ENCODE measurements at places on chromosomes 7 and 10.

GRCh38 chr10:86356296-86356695 is 10.3 kb downstream of the GRID1 start:
- no peak for DNase-seq

DNA sequence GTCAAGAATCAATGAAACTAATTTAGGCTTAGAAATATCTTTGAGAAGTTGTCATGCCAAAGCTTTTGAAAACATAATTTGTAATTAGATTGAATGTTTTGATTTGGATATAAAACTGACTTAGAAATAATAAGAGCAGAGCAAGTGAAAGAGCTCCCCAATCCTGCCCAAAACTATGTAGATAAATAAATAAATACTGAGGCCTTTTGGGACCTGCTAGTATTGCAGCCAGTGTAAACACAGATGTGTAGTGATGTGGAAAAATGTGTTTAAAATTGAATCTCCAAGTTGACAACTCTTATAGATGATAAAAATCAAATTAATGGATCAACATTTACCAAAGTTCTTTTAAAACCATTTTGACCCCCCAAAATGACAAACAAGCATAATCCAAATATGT is 896.1 kb downstream of the CNTNAP2 start:
- DNase-seq, result no peak

- DNase-seq, result no peak
Observed at GRCh38 chr7:49643321-49643720, 130.1 kb upstream of the VWC2 start.

DNA sequence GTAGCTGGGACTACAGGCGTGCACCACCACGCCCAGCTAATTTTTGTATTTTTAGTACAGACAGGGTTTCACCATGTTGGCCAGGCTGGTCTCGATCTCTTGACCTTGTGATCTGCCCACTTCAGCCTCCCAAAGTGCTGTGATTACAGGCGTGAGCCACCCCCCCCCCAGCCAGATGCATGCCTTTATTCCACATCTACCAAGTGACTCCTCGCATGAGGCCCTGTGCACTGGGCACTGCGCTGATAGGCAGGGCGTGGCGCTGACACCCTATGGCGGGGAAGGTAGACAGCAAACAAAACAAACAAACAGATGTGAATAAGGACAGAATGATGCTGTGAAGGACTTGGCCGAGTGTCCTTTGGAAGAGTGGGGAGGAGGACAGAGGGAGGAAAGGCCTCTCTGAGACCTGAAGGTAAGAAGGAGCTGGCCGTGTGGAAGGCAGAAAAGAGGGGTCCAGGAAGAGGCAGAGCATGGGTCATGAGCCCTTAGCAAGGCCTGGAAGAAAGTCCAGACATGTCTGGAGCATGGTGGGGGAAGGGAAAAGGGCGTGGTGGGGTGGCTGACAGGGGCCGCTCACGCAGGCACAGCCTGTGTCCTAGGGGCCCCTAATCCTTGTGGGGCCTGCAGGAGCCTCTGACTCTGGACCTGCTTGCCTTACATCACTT is 47.5 kb upstream of the CACUL1 start:
- DNase-seq, result no peak

DNA sequence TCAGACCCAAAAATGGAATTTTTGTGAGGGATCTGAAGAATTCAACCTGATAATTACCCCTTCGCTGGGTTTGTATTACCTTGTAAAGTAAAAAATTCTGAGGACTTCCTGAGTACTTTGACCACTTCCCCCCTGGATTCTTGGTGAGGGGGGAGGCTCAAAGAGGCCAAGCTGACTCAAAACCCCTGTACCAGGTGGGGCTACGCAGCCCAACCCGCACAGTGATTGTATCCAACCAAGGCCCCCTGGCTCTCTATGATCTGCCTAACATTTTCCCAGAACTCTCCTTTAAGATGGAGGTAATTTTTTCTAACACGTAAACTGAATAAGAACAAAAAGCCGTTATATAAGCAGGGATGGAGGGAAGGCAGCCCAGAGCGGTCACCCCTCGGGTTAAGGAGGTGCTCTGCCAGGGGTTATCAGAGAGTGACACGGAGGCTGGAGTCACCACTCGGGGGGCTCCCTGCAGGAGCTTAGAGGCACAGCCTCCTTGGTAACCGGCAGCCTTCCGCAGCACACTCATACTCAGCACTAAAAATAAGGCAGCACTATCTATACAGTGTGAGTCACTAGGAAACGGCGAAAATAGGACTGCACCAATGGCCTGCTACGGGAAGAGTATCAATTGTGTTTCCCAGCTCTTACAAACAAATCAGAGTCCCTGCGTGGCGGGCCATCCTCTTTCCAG is 255.4 kb downstream of the ELMO1 start:
- no peak for DNase-seq

DNA sequence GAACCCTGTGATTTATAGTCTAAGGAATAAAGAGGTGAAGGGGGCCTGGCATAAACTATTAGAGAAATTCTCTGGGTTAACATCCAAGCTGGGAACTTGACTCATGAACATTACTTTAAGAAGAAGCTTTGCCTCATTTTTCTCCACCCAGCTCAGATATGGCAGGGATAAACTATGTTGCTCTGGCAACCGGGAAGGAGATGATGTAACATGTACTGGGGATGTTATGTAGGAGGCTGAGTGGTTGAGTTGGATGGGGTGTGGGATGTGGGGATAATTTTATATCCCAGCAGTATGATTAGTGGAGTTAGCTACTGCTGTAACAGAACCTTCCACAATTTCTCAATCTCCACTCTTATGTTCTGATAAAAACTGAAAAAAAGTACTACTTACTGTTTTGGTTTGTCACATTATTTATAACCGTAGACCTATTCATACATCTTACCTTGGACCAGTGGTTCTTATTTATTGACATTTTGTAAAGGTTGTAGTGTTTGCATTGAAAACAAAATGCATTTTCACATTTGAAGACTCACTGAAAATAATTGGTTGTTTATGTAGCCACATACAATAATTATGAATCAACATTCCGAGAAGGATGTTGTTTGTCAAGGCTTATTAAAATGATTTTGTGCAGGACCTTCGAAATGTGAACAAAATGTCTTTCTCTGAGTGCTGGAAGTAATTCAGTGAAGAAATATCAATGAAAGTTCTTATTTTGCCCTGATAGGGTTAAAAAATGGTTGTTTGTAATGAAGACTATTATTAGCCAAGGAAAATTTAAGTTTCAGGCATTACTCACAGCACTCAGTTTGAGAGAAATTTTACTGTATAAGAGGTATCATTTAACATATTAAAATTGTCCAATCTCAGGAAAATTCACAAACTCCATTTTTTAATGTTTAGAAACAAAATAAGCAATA is 1.3 kb downstream of the OR2F2 start:
- no peak for DNase-seq

DNA sequence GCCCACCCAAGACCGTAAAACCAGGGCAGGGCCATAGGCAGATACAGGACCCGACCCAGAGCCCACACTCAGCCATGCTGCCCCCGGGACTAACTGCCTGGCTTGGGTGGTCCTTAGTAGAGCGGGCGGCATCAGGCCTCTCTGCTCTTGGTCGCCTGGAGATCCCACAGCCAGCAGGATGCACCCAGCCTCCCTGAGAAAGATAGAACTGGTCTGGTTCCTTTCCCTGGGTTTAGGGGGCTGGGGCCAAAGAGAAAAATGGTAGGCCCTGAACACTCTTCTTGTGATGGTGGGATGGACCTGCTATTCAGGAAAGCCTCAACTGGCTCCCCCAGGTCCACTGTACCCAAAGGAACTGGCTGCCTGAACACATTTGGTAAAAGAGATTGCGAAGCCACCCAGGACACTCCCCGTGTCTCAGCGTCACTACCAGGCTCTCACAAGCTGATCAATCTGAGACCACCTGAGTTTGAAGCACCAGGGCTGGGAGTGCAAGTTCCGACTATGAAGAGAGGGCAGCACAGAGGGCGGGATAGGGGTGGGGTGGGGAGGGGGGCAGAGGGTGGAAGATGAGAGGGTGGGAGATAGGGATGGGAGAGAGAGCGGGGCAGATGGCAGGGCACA is 591.5 kb downstream of the DNAJB6 start:
- DNase-seq, result no peak

DNA sequence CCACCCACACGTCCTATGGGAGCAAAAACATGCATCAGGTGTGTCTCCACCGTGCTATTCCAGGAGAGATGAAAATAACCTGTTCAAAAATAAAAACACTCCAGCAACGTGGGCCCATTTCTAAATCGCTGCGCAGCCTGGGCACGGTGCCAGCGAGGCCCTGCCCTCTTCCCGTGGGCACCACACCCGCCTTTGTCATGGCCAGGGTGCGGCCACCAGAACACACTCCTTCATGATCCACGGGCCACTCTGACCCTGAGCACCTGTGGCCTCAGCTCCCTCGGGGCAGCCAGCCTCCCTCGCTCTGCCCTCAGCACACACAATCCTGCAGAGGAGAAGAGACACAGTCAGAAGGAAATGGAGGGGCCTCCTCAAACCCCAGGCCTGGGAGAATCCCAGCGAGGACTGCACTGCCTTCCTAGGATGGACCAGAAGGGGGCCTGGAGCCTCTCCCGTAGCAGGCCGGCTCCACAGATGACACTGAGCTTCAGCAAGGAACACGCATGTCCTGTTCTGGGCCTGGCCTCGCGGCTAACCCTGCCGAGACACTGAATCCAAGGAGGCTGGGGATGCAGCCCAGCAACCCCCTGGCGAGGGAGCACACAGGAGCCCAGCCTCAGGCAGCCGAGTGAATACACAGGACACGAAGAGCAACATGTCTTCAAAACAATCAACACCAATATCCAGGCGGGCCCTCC is 169.0 kb downstream of the MAD1L1 start:
- no peak for DNase-seq

- DNase-seq, result no peak
Observed at GRCh38 chr10:119405520-119405807, 137.1 kb downstream of the RGS10 start.

DNA sequence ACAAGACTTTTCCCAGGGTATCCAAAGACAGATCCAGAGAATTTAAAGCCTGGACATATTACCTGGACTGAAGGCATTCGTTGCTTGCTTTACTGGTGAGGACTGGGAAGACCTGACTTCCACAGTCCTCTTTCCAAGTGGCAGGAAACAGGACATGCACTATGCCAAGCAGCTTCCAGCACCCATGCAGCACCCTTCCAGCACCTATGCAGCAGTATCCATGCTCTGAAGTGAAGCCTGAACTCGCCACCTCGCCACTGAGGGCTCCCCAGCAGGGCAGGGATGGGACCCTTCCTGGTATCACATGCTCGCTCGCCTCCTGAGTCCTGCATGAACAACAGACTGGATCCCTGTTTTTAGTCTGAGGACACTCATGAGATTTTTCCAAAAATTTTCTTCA is 189.9 kb upstream of the KLF14 start:
- DNase-seq, result no peak

DNA sequence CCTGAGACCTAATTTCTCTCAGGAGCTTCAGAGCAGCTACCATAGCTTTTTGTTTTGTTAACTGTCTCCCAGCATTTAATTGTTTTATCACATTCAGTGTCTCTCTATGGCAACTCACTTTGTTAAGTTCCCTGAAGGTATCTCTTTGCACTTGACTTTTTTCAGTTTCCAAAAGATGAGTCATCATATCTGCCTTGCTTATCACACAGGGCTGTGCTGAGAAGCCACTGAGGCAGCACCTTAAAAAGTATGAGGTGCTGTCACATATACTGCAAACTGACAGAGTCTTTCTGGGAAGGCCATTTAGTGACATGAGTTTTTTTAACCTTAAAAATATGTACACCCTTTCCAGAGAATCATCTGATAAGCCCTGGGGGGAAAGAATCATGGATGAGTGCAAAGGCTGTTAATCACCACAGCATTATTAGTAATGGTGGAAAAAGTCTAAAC is 56.8 kb downstream of the PPP1R3C start:
- no peak for DNase-seq

DNA sequence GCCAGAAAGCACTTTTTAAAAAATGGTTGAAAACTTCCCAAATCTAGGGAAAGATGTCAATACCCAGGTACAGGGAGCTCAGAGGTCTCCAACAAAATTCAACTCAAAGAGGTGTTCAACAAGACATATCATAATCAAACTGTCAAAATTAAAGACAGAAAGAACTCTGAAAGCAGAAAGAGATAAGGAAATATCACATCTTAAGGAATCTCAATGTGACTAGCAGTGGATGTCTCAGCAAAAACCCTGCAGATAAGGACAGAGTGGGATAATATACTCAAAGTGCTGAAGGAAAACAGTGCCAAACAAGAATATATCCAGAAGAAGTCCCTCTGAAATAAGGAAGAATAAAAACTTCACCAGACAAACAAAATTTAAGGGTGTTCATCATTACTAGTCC is 13.0 kb upstream of the GSTK1 start:
- no peak for DNase-seq

DNA sequence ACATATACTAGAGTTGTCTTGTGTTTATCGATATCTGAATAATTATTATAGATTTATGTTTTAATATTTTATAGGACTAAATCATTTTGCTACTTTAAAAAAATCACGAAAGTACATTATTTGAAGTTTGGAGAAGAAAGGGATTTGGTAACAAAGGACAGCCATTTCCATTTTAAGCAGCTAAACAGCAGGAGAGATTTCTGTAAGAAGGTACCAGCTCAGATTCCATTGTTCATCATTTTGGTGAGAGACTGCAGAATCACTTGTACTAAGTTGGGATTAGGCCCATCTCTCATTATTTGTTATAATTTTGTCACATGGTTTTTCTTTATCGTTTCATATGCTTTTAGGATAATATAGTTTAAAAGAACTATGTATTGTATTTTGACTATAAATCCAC is 46.7 kb downstream of the PALS2 start:
- no peak for DNase-seq

GRCh38 chr7:42091461-42092291 is 145.3 kb downstream of the GLI3 start:
- DNase-seq, result no peak

DNA sequence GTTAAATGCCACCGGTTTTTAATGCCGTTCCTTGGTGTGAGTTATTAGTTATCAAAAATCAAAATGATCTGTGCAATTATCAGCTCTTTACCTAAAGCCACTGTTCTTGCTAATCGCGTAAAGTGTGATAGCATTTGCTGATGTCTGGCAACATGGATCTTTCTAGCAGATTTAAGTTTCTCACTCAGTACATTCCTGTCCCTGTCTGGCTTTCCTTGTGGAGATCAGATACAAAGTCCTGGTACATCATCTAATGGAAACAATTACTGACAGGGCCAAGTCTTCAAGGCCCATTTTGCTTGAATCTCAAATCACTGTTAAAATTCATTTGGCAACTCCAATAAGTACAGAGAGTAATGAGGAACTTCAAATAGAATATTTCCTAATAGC is 755.7 kb downstream of the AUTS2 start:
- no peak for DNase-seq

GRCh38 chr7:28858206-28858605 is 99.9 kb downstream of the TRIL start:
- no peak for DNase-seq
